Stimulated activated CD8-positive, alpha-beta memory T cell treated with anti-CD3 and anti-CD28 coated beads, Interleukin-12 subunit alpha, Interleukin-12 subunit beta, amount 100 ng/mL, for 4 hours (primary cell): ENCODE measurements at places on chromosomes 2 and 18.

GRCh38 chr2:45974056-45974455 is 322.6 kb downstream of the PRKCE start:
- DNase-seq = no peak

DNA sequence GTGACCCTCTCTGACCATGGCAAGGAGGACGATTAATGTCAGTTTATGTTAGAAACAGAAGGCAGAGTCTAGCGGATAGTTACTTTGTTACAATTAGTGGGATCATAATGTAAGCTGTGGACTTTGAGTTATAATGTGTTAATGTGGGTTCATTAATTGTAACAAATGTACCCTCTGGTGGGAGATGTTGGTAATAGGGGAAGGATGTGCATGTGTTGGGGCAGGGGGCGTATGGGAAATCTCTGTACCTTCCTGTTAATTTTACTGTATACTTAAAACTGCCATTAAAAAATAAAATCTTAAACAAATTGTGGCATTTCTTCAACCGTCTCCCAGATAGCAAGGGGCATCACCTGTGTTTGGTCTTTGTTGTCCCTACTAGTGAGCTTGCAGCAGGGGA is 4.8 kb downstream of the UBE2F start:
- no peak for DNase-seq

- no peak for DNase-seq
Measured at GRCh38 chr2:75431763-75432162, 129.0 kb downstream of the EVA1A start.

- DNase-seq = no peak
Measured at GRCh38 chr2:241808721-241809382, at the start of gene NEU4. NEU4 (plus strand) TSS chr2:241809193; CDS start chr2:241814485, 5,292 bp downstream.

DNA sequence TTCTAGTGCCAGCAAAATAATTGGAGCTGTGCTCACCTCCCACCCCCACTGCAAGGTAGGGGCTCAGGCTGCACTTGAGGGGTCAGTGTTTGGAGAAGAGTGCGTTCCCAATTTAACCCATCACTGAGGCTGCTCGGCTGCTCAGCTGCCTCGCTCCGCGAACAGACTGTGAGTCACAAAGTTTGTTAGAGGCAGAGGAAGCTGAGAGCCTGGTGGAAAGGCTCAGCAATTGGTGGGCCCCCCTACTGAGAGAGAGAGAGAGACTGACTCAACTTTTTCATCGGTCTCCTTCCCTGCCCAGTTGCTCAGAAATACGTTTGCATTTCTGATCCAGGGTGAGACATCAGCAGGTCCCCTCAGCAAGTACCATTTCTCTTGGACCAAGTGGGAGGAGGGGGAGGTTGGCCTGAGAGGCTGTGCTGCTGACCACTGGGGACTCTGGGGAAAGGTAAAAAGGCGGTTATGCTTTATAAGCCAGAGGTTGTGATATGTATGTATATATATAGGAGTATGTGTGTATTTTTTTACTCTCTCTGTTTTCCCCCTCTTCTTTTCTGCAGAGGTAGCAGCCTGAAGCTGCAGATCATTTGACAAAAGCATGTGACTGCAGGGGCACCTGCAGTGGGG is 1.5 kb downstream of the EFR3B start:
- no peak for DNase-seq

GRCh38 chr2:30688956-30689401 is 118.3 kb downstream of the CAPN13 start:
- no peak for DNase-seq

DNA sequence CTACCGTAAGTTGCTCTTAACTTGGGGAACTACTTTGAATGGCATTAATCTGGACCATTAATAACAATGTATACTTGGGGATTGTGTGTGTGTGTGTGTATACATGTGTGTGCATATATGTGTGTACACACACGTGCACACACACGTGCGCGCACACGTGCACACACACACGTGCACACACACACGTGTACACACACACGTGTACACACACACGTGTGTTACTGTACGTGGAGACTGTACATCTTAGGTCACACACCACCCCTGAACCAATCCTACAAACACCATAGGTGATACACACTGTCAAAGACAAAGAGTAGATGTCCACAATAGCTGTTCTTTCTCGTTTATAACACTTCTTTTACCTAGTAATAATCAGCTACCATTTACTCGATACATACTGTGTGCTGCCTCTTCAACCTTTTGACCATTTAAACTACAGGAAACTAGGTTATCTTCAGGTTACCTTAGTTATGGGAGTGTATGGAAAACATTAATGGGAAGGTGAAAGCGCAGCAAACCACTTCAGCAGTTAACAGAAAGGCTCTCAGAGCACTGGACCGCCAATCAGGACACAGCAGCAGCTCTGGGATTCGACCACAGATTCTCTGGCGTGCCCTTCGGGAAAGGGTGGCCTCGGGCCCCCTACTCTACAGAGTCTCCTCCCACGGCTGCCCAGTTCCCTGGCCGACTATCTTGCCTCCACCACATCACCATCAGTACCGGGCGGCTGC is 894 bp upstream of the GCC2 start:
- DNase-seq = peak; percentile 4

DNA sequence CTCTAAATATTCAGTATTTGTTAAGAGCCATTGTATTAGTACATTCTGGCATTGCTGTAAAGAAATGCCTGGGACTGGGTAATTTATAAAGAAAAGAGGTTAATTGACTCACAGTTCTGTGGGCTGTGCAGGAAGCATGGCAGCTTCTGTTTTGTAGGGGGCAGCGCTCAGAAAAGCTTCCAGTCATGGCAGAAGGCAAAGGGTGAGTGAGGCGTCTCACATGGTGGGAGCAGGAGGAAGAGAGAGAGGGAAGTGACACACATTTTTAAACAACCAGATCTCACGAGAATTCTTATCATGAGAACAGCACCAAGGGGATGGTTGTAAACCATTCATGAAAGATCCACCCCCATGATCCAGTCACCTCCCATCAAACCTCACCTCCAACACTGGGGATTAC is 13.8 kb upstream of the CCDC102B start:
- no peak for DNase-seq

DNA sequence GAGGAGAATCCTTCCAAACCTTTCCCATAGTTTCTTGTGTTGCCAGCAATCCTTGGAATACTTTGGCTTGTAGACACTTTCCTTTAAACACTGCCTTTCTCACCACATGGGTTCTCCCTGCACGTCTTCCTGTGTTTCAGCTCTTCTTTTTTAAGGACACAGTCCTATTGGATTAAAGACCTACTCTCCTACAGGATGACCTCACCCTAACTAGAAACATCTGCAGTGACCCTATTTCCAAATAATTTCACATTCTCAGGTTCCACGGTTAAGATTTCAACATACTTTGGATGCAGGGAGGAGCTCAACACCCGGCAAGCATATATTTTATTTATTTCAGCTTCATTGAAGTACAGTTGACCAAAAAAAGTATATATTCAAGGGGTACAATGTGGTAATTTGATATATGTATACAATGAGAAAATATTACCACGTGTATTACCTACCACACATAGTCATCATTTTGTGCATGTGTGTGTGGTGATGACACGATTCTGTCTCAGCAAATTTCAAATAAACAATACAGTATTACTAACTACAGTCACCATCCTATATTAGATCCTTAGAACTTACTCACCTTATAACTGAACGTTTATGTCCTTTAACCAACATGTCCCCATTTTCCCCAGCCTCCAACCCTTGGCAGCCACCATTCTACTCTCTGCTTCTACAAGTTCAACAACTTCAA is 745.0 kb downstream of the CBLN2 start:
- no peak for DNase-seq

GRCh38 chr2:56134861-56135260 is 48.9 kb upstream of the CCDC85A start:
- DNase-seq = no peak

GRCh38 chr2:24233321-24233720 is 58.5 kb downstream of the FAM228A start:
- no peak for DNase-seq

- no peak for DNase-seq
Measured at GRCh38 chr18:39602131-39602530, 2036.5 kb upstream of the CELF4 start.

DNA sequence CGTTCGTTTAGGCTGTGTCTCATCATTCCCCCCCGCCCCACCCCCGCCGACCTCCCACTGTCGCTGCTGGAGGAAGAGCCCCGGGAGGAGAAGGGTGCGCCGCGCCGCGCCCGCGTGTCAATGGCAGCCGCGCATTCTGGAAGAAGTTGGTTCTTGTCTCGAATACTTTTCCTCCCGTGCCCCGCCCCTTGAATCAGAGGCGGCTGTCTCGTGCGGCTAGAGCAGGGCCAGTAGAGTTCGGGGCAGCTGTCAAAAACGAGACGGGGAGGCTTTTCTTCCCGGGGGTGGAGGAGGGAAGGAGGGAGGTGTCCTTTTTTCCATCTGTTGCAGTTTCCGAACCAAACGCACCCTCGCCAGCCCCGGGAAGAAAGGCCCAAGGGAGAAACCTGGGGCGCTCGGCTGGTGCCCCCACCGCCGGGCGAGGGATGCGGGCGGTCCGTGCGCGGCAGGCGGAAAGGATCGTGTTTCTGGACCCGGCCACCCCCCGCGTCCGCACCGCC is 410 bp upstream of the TGIF1 start:
- no peak for DNase-seq

- DNase-seq = no peak
Measured at GRCh38 chr2:149725234-149725633, 137.7 kb upstream of the MMADHC start.

DNA sequence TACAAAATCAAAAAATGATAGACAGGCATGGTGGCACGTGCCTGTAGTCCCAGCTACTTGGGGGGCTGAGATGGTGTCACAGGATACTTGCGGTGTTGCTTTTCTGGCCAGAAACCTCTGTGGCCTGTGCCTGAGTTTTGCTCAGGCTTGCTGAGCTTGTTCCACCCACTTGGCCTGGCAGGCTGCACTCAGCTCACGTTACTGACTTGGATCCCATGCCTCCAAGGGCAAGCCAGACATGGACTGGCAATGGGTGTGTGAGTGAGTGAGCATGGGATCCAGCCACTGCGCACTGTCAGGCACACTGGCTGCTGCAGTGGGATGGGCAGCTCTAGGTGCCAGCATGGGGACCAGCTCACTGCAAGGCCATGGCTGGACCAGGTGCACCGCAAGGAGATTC is 67.9 kb downstream of the NCAPH start:
- DNase-seq = no peak

DNA sequence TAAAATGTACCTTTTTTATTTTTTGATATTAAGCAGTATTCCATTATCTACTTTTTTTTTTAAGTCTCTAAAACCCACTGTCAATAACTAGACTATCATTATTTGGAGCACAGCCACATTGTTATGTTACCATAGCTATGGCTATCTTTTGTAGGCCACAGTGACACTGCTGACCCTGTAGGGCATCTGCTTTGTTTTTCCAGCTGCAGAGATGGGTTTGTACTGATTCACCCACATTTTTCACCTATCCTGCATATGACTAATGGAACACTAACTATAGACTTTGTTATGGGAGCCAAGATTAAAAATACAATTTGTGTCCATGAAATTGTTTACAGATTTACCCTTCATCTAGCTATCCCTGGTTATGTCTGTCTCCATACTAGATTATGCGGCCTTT is 21.6 kb upstream of the OTX1 start:
- no peak for DNase-seq

GRCh38 chr2:207231106-207231865 is 65.5 kb upstream of the KLF7 start:
- no peak for DNase-seq

DNA sequence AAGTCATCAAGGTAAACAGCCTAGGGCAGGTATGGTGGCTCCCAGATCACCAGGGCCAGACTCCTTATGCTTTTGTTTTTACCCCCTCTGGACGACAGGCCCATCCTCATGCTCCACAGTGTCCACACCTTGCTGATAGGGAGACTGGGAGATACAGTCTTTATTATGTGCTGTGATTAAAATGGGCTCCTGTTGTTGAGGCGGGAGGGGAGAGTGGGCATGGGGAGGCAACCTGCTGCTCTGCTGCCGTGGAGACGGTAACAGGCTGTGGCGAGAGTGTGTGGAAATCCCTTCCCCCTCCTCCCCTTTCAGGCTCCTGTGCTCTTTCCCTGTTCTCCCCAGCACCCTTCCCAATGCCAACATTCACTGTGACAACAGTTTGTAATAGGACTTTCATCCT is 38.2 kb upstream of the PNO1 start:
- DNase-seq = no peak

- DNase-seq = no peak
Measured at GRCh38 chr2:226818930-226819329, 16.9 kb upstream of the RHBDD1 start.

DNA sequence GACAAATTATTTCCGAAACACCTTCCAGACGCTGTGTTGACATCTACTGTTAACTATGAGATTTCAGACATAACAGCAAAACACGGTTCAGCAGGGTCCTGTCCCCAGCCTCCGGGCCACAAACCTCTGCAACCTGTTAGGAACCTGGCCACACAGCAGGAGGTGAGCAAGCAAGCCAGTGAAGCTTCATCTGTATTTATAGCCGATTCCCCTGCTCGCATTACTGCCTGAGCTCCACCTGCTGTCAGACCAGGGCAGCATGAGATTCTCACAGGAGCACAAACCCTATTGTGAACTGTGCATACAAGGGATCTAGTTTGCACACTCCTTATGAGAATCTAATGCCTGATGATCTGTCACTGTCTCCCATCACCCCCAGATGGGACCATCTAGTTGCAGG is 31.1 kb downstream of the NDUFA10 start:
- no peak for DNase-seq

- DNase-seq = no peak
Measured at GRCh38 chr18:12093520-12094257, at the start of gene ANKRD62. ANKRD62 (plus strand) TSS chr18:12093843; CDS start chr18:12094018, 175 bp downstream.

GRCh38 chr18:48706731-48707130 is 167.9 kb downstream of the CTIF start:
- DNase-seq = no peak

- no peak for DNase-seq
Measured at GRCh38 chr18:1585881-1586488, 681.3 kb downstream of the ADCYAP1 start.

GRCh38 chr2:22450831-22451230 is 934.1 kb upstream of the KLHL29 start:
- no peak for DNase-seq

DNA sequence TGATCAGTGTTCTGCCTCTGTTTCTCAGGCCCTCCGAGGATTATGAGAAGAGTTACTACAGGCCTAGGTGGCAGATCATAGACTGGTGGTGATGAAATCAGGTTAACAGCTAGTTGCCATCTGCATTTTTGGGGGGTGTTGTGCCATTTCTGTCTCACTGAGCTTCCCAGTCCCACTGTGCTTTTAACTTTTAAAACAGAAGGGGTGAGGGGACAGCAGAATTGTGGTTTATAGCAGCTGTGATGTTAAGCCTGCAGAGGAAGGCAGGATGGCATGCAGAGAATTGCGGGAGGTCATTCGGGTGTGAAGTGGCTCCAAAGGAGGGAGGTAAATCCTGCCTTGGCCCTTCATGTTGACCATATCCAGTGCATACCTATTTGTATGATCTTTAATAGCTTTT is 5.0 kb downstream of the CAB39 start:
- no peak for DNase-seq

DNA sequence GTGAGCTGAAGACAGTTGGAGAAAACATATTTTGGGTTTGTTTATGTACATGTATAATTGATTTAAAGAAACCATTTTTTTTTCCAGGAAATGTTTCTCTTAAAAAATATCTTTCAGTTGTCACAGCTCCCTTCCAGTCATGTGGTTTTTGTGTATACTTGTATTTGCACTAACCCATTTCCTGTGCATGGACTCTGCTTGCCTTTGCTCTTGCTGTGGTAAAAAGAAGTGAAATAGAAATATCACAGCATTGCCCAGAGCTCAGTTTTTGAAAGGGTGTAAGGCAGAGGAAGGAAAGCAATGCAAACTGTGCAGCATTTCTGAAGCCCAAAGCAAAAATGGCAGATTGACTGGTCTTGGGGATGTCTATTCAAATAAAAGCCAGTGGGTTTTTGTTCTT is 10.4 kb upstream of the DOCK10 start:
- DNase-seq = no peak
